ENCODE measurements at places on chromosomes 2 and 18. TPM values are rescaled to one million over a fixed set of nuclear protein-coding genes. Genes with fewer than 3 reads are reported as not detected.

DNA sequence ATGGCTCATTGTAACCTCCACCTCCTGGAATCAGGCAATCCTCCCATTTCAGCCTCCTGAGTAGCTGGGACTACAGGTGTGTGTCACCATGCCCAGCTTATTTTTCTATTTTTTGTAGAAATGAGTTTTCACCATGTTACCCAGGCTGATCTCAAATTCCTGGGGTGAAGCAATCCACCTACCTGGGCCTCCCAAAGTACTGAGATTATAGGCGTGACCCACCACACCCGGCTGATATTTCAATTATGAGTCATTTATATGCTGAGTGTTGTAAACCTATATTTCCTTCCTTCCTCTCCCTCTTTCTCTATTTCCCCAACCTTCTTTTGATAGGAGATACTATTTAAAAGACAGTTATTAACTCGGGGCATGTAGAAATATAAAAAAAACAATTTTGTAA, 469.6 kb upstream of the ID2 start:
- DNase-seq = no peak

Gene OR6B3
- total RNA-seq = not detected

GRCh38 chr2:153163055-153163454, 315.5 kb downstream of the RPRM start:
- DNase-seq = no peak

DNA sequence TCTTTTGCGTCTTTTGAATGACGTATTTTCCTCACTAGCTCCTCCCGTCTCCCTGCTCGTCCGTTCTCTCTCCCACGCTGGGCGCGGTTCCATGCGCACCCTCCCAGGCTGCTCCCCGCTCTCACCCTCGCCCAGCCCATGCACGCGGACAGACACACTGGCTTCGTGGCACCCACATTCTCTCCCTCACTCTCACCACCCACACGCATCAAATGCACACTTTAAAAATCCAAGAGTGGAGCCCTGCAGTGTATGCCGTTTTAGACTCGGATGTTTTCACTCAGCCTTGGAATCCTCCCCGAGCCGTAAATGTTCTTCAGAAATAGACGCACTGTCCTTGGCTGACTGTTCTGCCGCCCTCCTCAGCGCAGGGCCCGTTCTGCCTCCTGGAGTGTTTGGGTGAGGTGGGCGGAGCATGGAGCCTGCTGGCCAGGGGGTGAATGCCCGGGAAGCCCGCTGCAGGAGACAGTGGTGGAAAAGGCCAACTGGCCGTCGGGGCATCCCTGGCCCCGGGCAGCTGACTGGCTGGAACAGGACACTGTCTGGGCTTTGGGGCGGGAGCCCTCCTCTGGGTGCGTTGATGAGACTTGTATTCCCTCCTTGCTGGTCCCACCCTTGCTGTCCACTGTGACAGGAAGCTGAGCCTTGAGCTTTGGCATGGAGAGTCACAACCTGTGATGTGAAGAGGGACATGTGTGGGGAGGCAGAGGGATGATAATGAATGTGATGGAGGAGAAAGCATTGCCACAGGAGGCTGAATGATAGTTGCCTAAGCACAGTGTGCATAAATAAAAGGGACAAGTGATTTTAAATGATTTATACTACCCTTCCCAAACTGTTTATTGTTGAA, 35.4 kb upstream of the LYPD6B start:
- DNase-seq = no peak

GRCh38 chr2:224166654-224167053, 127.6 kb upstream of the SERPINE2 start:
- DNase-seq = no peak

Gene ILKAP
- 59.6 TPM for total RNA-seq

GRCh38 chr2:45890819-45891218, 239.3 kb downstream of the PRKCE start:
- no peak for DNase-seq

DNA sequence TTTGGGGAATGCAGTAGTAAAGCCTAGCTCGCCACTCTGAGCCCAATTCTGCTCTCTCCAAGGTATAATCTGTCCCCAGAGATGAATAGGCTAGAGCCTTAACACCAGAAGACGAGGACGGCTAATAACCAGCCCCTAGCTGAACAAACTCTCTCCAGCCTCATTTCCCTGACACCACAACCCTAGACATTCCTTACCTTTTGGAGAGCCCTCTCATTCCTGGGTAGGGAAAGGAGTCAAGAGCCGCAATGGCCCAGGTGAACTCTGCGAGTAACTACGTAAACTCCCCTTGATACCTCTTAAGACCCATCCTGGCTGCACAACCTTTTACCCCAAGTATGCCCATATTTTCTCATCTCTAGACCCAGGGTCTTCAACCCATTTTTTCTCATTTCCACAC, 722.9 kb downstream of the BCL11A start:
- DNase-seq = no peak

DNA sequence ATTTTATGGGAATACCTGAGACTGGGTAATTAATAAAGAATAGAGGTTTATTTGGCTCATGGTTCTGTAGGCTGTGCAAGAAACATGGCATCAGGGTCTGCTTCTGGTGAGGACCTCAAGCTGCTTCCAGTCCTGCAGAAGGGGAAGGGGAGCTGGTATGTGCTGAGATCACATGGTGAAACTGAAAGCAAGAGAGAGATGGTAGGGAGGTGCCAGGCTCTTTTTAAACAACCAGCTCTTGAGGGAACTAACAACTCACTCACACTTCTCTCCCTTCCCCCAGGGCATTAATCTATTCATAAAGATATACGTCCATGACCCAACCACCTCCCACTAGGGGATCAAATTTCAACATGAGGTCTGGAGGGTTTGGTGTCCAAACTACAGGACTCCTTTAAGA, 40.1 kb downstream of the AGPS start:
- no peak for DNase-seq

Gene ERFE
- 11.1 TPM for total RNA-seq

DNA sequence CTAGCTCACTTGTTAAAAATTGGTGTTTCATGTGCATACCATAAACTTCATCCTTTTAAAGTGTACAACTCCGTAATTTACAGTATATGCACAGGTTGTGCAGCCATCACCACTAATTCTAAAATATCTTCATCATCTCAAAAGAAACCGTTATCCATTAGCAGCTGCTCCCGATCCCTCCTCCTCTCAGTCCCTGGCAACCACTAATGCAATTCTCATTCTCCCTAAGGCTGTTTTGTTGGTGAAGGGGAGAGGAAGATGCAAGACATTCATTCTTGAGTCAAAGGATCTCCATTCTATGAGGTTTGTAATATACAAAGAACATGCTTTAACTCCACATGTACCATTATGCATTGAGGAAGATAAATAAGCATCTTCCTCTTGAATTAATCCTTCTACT, 48.6 kb downstream of the RNU4ATAC start:
- DNase-seq = no peak

DNA sequence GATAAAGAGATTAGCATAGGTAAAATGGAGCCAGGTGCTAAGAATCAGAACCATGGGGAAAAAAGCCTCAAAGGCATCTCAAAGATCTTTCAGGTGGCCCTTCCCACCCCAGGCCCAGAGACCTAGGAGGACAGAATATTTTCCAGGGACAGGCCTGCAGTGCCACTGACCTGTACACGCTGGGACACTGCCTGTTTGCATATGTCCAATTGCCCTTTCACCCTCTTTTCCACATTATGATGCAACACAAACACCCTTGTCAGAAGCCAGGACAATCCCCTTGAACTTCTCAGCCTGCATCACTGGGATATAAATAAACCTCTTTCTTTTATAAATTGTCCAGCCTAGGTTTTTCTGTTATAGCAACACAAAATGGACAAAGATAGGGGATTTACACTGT, 419.1 kb downstream of the TRIB2 start:
- DNase-seq = no peak

Gene LRRTM1
- not detected for total RNA-seq

DNA sequence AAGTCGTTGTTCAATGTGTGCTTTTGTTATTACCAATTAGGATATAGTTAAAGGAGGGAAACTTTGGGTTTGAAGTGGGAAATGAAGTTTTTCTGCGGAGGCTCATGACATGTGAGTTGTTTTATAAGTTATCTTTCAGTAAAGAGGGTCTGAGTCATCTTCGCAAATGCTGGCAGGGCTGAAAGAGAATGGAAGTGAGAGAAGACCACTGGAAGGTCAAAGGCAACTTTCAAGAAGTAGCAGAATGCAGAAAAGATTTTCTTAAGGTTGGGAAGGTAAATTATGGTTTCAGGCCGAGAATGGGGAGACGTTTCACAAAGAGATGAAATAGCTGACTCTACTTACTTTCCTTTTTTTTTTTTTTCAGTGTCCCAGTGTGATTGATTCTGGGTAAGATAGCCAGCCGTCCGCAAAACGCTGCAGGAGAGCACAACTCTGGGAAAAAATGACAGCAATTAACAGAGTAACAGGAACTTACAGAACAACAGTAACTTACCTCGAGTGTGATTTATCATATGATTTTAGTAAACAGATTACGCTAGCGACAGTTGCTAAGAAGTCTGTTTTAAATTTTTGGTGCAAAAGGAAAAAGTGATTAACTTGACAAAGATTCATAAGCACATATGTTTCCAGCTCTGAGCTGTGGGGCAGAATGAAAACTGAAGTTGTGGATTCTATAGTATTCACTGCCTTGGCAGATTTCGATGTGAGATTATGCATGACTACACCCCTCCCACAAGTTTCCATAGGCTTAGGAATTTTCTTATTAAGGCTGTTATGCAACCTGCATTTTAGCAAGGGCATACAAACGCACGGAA, 46.8 kb upstream of the ACTR3 start:
- peak; percentile 50 for DNase-seq

GRCh38 chr2:217740178-217740577, 262.6 kb downstream of the TNS1 start:
- DNase-seq = no peak

Gene PHOSPHO2
- total RNA-seq = 8.5 TPM

Gene TEX44
- total RNA-seq = not detected

- no peak for DNase-seq
These were observed 34.9 kb upstream of the NEDD4L start for GRCh38 chr18:58009166-58009565.

DNA sequence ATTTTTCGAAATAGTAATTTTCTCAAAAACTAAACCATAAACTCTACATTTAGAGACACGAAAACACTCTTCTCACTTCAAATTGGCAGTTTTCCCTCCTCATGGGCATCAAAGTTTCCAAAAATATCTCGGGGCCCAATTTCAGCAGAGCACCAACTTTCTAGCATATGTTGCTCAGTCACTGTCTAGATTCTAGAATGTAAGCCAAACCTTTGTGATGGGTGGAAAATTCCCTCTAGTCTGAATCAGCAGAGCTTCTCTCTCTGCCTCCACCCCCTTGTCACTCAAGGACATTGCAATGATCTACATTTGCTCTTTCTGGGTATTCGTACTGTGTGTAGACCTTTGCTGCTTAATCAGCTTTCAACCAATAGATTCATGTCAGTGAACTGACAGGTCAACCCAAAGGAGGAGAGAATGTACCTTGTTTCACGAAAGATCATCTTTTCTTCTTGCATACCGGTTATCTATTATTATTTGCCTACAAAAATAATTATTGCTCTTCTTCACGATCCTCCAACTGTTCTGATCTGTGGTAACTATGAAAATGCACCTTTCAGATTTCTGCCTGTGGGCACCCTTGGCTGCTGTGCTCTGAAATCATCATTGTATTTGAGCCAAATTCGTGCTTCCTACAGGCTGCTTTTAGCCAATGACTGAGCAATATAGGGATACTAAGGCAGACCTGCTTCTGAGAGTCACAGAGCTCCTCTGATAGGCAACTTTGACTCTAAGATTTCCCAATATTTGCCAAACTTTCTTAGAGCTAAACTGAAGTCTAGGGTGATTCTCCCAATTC, 38.7 kb upstream of the GLS start:
- DNase-seq = no peak
